T-helper 17 cell (primary cell): ENCODE measurements at places on chromosomes 6 and 20.

DNA sequence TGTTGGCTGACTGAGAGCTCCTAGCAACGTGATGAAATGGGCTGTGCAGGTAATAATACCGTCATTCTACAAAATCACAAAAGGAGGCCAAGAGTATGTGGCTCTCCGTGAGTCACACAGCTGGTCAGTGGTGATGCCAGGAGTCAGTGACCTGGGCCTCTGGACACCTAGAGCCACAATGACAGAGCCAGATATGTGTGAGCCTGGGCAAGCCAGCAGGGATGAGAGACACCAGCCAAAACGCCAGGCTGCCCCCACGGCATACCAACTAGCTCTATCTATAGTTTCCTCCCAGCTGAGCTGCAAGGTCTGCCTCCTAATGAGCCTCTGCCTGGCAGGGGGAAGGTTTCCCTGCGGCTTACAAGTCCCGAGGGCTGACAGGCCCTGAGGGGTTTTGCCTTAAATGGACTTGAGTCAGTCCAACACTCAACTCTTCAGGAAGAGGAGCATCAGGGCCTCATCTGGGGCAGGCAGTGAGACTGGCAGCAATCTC is 70.0 kb downstream of the CPNE5 start:
- DNase-seq: no peak

- no peak for DNase-seq
Observed at GRCh38 chr6:85124472-85125354, 325.2 kb upstream of the NT5E start.

GRCh38 chr6:132931313-132931712 is 116.9 kb downstream of the RPS12 start:
- no peak for DNase-seq

DNA sequence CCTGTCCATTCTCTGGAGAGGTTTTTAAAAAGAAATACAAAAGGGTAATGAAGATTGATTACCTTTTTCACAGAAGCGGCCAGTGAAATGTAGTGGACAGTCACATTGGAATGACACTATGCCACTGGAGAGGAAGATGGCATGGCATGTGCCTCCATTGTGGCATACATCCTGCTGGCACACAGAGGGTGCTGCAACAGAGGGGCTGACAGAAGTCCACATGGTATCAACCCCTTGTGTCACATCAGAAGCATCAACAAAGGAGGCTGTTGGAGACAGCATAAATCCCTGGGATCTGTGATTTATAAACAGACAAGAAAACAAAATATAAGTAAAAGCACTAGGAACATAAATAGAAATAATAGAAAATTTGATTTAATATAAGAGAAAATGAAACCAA is 594.9 kb downstream of the PHF3 start:
- DNase-seq: no peak

DNA sequence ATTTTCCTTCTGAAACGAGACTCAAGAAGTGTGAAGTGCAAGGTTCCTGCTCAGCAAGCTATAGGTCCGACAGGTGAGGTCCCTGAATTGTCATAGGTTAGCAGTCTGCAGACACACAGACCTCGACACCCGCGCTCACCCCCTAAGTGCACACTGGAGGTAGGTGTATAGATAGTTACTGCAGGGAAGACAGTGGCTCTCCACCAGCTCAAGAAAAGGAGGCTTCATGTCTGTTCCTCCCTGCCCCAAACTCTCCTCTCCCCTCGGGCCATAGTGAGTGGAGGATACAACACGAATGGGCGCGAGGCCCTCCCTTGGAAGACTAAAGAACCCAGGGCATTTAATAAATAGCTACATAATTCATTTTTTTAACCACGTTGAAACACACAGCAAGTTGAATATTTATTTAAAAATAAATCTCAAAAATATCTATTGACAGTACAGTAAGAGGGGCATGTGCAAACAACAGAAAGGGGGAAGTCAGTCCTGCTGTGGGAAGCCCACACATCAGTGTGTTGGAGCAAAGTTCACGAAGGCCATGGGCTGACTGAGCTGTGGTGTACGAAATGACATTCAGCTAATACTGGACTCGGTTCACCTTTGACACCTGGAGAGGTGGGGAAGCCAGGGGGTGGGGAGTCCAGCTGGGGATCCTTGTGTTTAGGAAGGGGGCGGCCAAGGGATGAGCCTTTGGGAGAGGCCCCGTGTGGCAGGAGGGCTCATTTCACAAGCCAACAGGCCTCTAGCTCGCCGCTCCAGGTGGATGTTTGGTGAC is 10.7 kb downstream of the SPATA2 start:
- no peak for DNase-seq

DNA sequence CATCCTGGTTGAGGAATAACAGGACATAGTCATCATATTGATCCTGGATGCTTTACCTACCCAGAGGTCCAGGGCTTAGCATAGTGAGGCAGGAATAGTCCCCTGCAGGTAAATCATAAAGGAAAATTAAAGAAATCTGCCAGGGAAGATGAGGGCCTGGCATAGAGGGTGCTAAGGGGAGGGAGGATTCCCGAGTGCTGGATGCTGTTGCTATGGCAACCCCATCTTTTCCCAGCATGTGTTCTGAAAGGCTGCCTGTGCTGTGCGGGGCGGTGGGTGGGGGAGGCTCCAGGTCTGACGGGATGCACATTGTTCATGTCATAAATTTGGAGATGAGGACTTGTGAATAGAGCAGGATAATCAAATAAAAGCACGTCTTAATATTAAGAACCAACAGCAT is 212.6 kb upstream of the PCSK2 start:
- DNase-seq: no peak

DNA sequence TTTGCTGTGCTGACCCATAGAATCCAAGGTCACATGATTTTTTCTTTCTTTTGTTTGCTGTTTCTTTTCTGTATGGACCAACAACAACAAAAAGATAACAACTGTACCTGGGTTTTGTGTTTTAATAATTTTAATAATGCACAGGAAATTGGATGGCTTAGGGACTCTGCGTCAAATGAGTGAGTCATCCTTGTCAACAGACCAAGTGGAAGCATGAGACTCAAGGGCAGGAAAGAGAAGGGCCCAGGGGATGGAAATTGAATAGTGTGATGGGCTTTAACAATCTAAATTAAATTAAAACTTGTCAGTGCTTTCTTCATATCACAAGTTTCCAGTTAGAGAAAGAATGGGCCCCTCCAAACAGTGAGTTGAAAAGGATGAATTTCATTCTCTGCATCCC is 413.0 kb downstream of the PREX1 start:
- no peak for DNase-seq

- no peak for DNase-seq
Observed at GRCh38 chr20:45100563-45101245, at the start of gene KCNS1. TSS of gene KCNS1 (minus strand) at chr20:45101127. CDS start at chr20:45099236, 1,891 bp downstream.

DNA sequence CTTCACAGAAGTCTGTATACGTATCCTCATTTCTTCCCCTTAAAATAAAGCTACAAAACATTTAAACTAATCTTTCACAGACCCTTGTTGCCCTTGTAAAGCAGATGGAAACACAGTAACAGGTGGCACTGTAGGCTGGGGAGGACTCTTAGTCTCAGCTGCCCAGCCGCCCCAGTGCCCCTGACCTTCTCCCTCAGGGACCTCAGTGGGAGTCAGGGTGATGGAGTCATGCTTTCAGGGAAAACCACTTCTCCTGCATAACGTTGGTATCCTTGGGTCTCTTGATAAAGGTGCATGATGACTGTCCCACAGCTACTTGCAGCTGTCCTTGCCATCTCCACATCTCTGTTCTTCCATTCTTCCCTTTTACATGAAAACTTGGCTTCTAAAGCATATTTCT is 198.6 kb downstream of the CDKAL1 start:
- no peak for DNase-seq

DNA sequence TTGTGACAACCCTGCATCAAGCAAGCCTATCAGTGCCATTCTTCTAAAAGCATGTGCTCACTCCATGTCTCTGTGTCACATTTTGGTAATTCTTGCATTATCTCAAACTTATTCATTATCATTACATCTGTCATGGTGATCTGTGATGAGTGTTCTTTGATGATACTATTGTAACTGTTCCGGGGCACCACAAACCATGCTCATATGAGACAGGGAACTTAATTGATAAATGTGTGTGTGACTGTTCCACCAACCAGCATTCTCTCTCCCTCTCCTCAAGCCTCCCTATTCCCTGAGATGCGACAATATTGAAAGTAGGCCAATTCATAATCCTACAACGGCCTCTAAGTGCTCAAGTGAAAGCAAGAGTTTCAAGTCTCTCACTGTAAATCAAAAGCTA is 4.0 kb downstream of the HUS1B start:
- DNase-seq: no peak

GRCh38 chr20:37166867-37167266 is 12.3 kb upstream of the RPN2 start:
- DNase-seq: no peak

- DNase-seq: no peak
Observed at GRCh38 chr6:88813045-88813444, 150.4 kb downstream of the RNGTT start.

DNA sequence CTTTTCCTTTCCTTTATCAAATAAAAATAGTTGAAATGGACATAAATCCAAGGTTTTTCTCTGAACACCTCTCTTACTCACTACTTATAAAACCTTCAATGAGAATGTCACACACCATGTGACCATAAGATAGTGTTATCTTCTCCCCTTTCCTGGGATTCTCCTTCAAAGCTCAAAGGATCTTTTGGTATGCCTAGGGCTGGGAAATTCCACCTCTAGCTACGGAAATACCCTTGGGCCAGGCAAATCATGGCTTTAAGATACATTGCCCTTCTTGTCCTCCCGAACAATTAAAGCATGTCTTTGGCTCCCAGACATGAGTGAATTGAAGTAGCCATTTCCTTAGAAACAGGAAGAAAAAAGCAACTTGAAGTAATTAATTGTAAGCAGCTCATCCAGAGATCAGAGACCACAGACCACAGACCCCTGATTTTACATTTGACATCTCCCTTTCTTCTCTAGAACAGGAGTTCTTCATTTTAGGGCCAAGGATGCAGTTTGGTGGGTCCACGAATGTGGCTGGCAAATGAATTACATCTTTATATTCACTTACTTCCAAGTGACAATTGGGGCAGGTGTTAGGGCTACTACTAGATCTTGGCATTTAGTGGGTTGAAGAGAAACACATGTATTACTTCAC is 4.1 kb downstream of the PLCB4 start:
- DNase-seq: no peak

DNA sequence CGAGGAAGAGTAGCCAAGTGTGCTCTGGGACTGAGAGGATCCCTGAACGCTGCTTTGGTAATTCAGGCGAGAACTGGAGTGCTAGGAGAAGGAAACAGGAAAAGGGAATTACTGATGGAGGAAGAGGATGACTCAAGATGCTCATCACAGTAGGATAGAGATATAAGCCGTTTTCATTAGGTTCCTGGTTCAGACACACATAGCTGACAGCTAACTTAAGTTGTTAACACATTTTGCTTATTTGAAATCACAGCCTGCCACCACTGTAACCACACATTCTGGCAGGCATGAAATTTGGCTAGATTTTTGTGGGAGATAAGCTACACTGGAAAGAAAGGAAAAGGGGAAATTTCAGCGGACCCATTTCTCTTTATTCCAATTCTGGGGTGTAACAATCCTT is 138.2 kb upstream of the SLC22A16 start:
- no peak for DNase-seq

- no peak for DNase-seq
Observed at GRCh38 chr6:6195080-6195479, 125.4 kb downstream of the F13A1 start.

DNA sequence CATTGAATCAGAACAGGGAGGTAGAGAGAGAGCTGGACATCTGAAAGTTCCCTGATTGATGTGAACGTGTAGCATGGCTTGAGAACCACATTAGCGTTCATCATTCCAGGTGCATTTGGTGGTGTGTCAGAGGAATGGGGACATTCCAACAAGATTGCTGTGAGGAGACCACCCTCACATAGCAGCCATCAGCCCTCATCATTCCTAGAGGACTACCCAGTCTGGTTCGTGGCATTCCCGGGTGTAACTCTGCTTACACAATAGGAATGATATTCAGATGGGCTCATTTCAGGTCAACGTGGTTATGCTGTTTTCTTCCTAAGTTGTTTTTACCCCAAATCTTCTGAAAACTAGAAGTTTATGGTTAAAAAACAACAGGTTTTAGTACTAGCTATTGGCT is 62.2 kb upstream of the KLHL31 start:
- DNase-seq: no peak

- no peak for DNase-seq
Observed at GRCh38 chr20:21607971-21608725, 94.3 kb upstream of the NKX2-2 start.

DNA sequence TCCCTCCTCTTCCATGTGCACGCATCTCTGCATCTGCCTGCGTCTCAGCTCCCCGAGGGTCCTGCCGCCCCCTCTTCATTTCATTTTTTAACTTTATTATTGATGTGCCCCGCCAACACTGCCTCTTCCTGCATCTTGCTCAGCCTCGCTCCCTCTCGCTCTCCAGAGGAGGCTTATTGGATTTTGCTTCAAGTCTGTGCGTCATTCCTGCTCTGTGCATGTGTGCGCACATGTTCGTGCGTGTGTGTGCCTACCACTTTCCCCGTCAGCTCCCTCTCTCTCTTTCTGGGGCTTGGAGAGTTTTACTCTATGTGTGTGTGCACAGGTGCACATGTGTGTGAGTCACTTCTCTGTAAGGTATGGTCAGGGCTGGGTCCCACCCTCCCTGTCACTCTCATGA is 71.8 kb upstream of the NNAT start:
- no peak for DNase-seq

- no peak for DNase-seq
Observed at GRCh38 chr6:15575357-15576033, 87.3 kb downstream of the DTNBP1 start.

GRCh38 chr6:31836474-31837368 is 9.2 kb downstream of the HSPA1B start:
- no peak for DNase-seq

DNA sequence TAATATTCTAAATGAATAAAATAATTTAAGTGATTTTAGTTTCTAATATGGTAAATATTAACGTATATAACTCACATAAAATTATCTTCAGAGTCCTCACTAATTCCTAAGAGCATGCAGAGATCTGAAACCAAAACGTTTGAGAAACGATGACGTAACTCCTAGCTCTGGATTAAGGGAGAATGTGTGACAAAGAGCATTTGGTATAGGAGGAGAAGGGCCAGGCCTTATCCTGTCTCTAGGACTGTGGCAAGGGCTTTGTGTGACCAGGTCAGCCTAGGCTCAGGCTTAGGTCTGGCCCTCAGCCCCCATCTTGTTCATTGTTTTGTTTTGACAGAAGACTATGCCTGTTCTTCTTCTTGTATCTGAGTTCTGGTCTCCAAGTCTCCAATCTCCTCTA is 19.2 kb upstream of the POLR1H start:
- no peak for DNase-seq

GRCh38 chr20:62818592-62819493 is 2.0 kb downstream of the COL9A3 start:
- no peak for DNase-seq

DNA sequence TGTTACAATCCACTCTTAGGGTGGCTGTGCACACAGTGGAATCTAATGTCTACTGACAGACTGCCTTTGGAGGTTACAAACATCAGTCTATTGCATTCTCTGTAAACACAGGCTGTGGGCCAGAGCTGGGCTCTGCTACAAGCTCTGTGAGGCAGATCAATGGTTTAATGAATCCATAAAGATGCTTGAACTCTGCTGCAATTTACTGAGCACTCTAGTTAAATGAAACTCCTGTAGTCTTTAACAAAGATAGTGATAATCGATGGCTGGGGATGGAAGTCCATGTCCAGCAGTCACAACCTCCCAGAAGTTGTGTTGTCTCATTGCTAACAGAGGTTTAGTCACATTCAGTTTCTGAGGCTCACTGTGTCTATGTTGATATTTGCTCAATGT is 50.5 kb downstream of the SOBP start:
- no peak for DNase-seq

- DNase-seq: no peak
Observed at GRCh38 chr6:102761872-102762271, 1368.4 kb downstream of the GRIK2 start.

- DNase-seq: no peak
Observed at GRCh38 chr6:26556263-26557070, 18.3 kb downstream of the HMGN4 start.
